ENCODE measurements at places on chromosomes 2 and 18.

GRCh38 chr2:75200140-75201096 lies 1.1 kb upstream of the TACR1 start:
- DNase-seq, result no peak

DNA sequence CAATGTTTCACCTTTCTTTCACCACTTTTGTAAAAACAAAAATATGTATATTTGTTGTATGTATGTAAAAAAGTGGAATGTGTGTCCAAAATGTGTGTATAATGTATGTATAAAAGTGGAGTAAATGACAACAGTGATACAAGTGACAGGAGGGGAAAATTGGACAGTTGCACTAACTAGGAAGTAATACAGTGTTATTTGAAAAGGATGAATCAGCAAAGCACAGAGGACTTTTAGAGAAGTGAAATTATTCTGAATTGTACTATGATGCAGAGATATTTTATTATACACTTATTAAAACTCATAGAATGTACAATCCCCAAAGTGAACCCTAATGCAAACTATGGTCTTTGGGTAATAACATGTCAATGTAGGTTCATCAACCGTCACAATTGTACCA lies 331.3 kb upstream of the CNTNAP5 start:
- no peak for DNase-seq

- no peak for DNase-seq
Measured at GRCh38 chr2:193539188-193539587, 1344.5 kb upstream of the TMEFF2 start.

DNA sequence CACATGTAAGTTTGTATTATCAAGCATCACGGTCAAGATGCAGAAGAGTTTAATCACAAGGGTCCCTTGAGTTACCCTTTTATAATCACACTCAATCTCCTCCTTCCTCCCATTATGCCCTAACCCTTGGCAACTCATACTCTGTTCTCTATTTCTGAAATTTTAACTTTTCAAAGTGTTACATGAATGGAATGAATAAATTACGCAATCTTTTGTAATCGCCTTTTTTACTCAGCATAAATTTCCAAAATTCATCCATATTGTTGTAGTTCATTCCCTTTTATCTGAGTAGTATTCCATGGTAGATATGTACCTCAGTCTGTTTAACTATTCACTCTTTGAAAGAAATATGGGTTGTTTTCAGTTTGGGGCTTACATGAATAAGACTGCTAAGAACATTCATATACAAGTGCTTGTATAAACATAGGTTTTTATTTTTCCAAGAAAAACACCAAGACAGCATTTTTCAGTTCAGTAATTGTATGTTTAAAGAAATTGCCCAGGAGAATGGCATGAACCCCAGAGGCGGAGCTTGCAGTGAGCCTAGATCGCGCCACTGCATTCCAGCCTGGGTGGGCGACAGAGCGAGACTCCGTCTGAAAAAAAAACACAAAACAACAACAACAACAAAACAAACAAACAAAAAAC lies 430.9 kb upstream of the KCNH7 start:
- no peak for DNase-seq

DNA sequence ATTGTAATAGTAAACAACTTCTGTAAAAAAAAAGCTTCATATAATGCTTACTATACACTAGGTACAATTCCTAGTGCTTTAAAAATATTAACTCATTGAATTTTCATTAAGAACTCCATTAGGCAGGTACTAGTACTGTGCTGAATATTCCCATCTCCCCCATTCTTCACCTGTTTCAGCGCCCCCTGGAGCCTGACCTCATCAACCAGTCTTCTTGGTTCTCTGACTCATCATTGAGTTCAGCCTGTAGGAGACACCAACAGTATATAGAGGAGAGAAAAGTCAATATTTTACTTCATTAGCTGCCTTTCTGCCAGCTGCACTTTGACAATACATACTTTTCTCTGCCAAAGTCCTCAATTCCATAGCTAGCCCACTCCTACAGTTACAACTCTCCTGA lies 1009.9 kb upstream of the KLHL29 start:
- no peak for DNase-seq

- no peak for DNase-seq
Measured at GRCh38 chr2:55133467-55134315, 83.4 kb upstream of the RTN4 start.

DNA sequence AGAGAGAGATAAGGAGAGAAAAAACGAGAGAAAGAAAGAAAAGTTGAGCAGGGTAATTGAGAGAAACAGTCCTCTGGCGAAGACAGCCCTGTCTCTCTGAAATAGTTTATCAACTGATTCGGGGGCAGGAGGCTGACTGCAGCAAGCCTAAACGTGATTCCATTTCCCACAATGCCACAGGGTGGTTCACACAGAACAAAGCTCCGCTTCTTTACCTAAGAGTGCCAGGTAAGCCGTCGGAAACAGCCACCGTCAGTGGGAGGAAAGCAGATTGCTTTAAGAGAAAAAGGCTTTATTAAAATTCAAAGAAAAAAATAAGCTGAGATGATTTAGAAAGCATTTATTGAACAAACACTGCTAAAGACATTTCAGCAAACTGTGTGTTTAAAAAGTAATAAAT lies 271.4 kb upstream of the POU3F3 start:
- DNase-seq, result no peak

DNA sequence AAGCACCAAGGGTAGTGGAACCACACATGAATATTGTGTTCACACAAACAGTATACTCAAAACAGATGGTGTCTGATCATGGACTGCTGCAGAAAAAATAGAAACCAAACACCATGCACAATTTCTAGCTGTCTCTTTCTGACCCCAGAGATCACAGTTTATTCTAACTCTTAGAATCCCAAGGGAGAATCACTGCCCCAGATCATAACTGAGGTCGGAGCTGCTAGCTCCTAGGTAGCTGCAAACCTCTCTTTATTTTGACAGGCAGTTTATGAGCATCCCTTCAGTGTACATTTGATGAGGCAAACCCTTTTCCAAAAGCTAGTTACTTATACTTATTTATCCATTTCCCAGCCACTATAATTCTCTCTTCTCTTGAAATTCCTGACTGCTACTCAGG lies 439.1 kb upstream of the HNMT start:
- DNase-seq, result no peak

- no peak for DNase-seq
Measured at GRCh38 chr2:174977364-174977763, 27.8 kb downstream of the CHN1 start.

- DNase-seq, result no peak
Measured at GRCh38 chr2:10876963-10877362, 34.8 kb upstream of the KCNF1 start.

DNA sequence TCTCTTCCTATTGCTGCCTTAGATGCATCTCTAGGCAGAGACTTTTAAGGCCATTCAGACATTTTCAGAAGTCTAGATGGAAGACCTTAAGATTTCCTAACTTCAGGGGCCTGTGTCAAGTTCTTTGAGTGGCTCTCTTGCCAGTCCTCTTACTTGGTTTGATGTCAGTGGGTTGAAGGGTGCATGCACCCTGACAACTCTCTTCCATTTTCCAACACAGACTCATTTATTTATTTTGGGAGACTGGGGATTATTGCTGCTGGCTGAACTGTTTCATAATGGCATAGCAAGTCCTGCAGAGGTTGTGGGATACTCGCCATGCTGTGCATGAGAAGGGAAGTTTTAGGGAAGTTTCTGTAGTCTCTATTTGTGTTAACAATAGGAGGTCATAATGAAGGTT lies 39.0 kb upstream of the ACADL start:
- no peak for DNase-seq

DNA sequence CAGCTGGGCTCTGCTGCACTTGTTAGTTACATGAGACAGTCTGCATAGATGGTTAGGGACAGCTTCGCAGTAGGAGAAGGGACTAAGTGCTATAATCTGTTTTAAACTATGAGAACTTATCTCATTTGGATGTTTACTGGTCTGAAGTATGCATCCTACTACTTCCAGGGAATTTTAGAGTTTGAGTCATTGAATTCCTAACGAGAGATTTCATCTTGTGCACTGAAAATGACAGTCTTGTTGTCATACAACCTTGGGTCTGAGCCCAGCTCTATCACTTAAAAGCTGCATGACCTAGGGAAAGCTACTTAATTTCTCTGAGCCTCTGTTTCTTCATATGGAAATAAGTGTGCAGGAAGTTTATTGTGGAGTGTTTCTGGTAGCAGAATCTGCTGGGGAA lies 78.4 kb downstream of the TRIM43 start:
- no peak for DNase-seq

- peak; percentile 53 for DNase-seq
Measured at GRCh38 chr2:68403199-68403644, 38.1 kb downstream of the PLEK start.

GRCh38 chr2:202373490-202373889 lies 2.6 kb upstream of the BMPR2 start:
- no peak for DNase-seq

GRCh38 chr2:241115361-241115760 lies 13.3 kb upstream of the MTERF4 start:
- no peak for DNase-seq

- DNase-seq, result no peak
Measured at GRCh38 chr2:170744248-170745002, 25.8 kb upstream of the ERICH2 start.

- no peak for DNase-seq
Measured at GRCh38 chr18:57052759-57053158, 94.1 kb upstream of the BOD1L2 start.

- no peak for DNase-seq
Measured at GRCh38 chr2:135546436-135546835, 15.2 kb downstream of the R3HDM1 start.

GRCh38 chr2:8574196-8575037 lies 107.4 kb upstream of the ID2 start:
- DNase-seq, result no peak

GRCh38 chr2:52264488-52264887 lies 1232.6 kb upstream of the NRXN1 start:
- no peak for DNase-seq

DNA sequence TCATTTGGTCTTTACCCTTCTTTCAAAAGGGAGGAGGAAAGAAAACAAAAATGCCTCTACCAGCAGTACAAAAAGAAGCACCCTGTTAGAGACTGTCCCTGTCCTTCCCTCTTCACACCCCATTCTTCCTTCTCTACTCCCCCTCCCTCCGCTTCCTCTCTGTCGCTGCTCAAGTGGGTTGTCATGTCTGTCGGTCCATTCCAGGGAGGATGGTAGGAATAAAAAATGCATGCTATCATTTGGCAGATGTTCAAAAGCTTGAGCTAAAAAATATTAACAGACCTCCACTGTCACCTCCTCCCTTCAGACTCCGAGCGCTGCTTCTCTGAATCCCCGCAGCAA lies 482.0 kb downstream of the BCL11A start:
- DNase-seq, result no peak

- DNase-seq, result no peak
Measured at GRCh38 chr2:212667751-212668316, 129.2 kb upstream of the ERBB4 start.

DNA sequence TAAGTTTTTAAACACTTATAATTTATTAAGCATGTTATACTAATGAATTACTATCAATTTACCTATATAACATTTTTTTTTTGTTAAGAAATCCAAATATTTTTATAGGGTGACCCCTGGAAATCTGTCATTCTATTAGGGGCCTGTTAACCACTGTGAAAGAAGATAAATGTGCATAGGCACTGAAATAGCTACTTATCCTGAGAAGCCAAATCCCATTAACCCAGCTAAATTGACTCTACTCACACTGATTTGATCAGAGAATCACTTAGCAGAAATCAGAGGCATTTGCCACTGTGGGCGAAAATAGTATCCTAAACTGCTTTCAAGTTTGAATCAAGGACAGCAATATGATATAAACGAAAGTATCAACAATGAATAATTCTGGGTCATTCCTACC lies 90.0 kb upstream of the GULP1 start:
- DNase-seq, result no peak

- DNase-seq, result no peak
Measured at GRCh38 chr2:109429567-109430328, 184.0 kb downstream of the SEPTIN10 start.

DNA sequence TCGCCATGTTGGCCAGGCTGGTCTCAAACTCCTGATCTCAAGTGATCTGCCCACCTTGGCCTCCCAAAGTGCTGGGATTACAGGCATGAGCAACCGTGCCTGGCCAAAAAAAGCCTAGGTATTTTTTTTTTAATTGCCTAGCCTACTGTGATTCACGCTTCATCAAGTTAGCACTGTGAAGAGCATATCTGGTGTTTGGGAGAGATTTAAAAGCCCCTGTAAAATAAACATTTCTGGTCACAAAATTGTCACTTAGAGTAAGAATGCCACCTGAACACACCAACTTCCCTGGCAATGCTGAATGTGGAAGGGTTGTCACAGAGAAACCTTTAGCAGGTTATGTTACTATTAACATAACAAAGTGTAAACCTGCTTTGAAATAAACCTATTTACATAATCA lies 39.7 kb upstream of the CHAC2 start:
- DNase-seq, result no peak

DNA sequence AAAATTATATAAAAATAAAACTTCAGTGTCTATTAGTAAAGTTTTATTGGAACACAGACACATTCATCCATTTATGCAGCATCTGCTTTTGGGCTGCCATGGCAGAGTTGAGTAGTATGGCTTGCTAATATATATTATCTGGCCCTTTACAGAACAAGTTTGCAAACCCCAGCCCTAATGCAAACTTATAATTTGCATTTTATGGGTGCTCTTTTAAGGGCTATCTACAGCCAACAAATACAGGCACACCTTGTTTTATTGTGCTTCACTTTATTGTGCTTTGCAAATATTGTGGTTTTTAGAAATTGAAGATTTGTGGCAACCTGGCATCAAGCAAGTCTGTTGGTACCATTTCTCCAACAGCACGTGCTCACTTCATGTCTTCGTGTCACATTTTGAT lies 35.2 kb upstream of the DLX2 start:
- DNase-seq, result no peak

DNA sequence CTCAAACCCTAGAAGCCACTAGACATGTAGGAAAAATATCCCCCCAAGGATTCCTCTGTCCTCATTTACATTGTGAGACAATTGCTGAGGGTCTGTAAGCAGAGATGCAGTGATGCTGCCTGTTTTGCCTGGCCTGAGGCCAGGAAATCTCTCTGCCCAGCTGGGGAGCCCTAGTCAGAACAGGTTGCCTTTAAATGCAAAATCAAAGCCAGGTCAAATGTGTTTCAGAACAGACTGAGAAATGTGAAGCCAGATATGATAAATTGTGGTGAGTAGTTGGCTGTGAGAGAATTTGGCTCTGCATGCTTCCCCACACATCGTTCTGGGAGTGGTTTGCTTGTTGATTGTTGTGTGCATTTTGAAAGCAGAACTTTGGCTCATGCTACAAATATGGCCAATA lies 38.4 kb upstream of the NXPH2 start:
- DNase-seq, result no peak

DNA sequence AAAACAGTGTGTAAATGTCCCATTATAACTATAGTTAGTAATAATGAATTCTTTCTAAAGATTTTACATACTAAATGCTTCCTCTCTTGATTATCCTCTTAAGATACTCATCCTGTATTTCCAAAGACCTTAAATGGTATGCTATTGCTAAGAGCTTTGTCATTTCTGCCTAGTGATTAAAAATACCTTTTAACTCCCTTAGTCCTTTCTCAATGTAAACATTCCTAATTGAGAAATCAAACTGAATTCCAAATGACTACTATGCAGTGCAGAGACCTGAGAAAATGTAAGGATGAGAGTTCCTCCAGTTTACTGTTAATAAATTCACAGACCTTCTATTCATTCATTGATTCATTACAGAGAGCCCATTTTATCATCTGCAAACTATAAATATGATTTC lies 86.9 kb downstream of the SOS1 start:
- DNase-seq, result no peak
